ENCODE measurements at places on chromosomes 6 and 20. TPM values are rescaled to one million over a fixed set of nuclear protein-coding genes. Genes with fewer than 3 reads are reported as not detected.

PPIL6 gene
- total RNA-seq: 6.9 TPM

HLA-DQA1 gene
- total RNA-seq: not detected

HSD17B8 gene
- total RNA-seq: 7.4 TPM

DNAH8 gene
- 0.09 TPM for total RNA-seq

ENPP5 gene
- total RNA-seq: 0.46 TPM

RSPH4A gene
- total RNA-seq: 0.09 TPM

ACSS1 gene
- 3.6 TPM for total RNA-seq

CLDN20 gene
- total RNA-seq: not detected

CNKSR3 gene
- total RNA-seq: 4.2 TPM

CFAP61 gene
- under 0.01 TPM for total RNA-seq

LPIN3 gene
- 6.0 TPM for total RNA-seq

SLC22A7 gene
- not detected for total RNA-seq

CDH4 gene
- 0.18 TPM for total RNA-seq

CITED2 gene
- total RNA-seq: 26.5 TPM
